ENCODE measurements at places on chromosomes 2 and 18. TPM values are rescaled to one million over a fixed set of nuclear protein-coding genes. Genes with fewer than 3 reads are reported as not detected.

Gene ALPP
- total RNA-seq, result not detected

Gene ITGA4
- 0.60 TPM for total RNA-seq

Gene IL1RN
- total RNA-seq, result not detected

Gene ZNF804A
- total RNA-seq, result 0.05 TPM

Gene MALL
- total RNA-seq, result 39.3 TPM

Gene POTEJ
- total RNA-seq, result 0.47 TPM

Gene CHRNG
- total RNA-seq, result not detected

Gene ALLC
- total RNA-seq, result not detected

Gene CCDC150
- total RNA-seq, result 10.9 TPM

Gene KCNG2
- 0.51 TPM for total RNA-seq

Gene CSRNP3
- 0.51 TPM for total RNA-seq

Gene BMP10
- not detected for total RNA-seq

Gene NCKAP5
- 0.05 TPM for total RNA-seq

Gene KRTCAP3
- 0.51 TPM for total RNA-seq
